ENCODE measurements at places on chromosomes 1 and 21. TPM values are rescaled to one million over a fixed set of nuclear protein-coding genes. Genes with fewer than 3 reads are reported as not detected.

DNA sequence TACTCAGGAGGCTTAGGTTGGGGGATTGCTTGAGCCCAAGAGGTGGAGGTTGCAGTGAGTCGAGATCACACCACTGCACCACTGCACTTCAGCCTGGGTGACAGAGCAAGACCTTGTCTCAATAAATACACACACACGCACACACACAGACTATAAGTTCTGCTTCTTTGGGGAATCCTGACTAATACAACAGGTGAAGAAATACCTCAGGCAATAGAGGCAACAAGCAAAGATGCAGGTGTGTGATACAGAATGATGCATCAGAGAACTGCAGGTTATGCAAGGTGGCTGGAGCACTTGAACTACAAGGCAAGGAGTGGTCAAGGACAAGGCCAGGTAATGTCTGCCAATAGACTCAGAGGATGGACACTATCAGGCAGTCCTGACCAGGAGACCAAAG lies 117.6 kb upstream of the ZNF678 start:
- no peak for DNase-seq

- DNase-seq: peak; percentile 79
Observed at GRCh38 chr1:1627261-1627828, 4.6 kb upstream of the MMP23B start.

DNA sequence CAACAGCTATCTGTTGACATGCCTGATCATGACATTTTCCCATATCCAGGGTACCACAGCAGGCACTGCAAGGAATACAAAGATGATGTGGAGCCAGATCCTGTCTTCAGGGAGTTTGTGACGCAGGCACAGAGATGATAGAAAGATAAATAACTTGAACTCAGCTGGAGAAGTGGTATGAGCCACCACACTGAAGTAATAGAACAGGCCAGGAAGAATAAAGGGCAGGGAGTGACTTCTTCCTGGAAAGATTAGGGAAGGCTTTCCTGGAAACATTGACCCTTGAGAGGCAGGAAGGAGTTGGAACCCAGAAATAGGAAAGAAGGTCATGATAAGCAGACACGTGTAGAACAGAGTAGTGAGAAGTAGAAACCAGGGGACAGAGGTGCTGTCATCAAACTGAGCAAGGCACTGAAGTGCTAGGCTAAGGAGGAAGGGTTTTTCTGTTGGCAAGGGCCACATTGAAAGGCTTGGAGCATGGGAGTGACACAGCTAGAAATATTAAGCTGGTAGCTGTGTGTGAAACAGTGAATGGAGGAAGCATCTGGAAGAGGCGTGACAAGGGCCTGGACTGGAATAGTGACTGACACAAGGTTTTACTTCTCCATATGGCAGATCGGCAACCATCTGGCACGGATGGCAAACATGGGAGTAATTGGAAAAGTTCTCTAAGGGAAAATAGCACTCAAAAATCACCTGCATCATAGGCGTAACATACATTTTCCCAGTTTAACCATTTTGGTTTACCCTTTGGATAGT lies 68.4 kb downstream of the AK5 start:
- no peak for DNase-seq

GRCh38 chr1:214102907-214103306 lies 115.1 kb downstream of the PROX1 start:
- no peak for DNase-seq

GRCh38 chr1:227469708-227470107 lies 93.6 kb upstream of the ZNF678 start:
- DNase-seq: no peak

GRCh38 chr1:217238945-217239344 lies 391.9 kb downstream of the GPATCH2 start:
- DNase-seq: no peak

DNA sequence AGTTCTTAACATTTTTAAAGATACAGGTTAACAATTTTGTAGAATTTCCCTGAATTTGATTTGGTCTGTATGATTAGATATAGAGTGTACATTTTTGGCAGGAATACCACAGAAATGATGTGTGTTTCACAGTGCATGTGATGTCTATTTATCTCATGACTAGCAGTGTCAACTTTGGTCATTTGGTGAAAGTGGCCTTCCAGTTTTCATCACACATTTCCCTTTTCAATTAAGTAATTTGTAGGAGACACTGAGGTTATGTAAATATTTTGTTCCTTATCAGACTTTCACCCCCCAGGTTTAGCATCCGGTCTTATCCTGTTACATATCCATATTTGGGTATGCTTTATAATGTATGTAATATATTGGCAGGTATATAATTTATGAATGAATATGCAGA lies 41.8 kb downstream of the MAP3K7CL start:
- no peak for DNase-seq

- no peak for DNase-seq
Observed at GRCh38 chr1:160629286-160630210, 17.3 kb downstream of the SLAMF1 start.

Gene SLAMF8
- total RNA-seq: 3.6 TPM

Gene SELENOF
- 192 TPM for total RNA-seq

Gene FCRLB
- total RNA-seq: 3.9 TPM

Gene DNAJC6
- total RNA-seq: 3.4 TPM

Gene TSPAN2
- total RNA-seq: 22.0 TPM

Measured in ureter (tissue), 1 donor.